ENCODE measurements at places on chromosomes 3 and 15.

DNA sequence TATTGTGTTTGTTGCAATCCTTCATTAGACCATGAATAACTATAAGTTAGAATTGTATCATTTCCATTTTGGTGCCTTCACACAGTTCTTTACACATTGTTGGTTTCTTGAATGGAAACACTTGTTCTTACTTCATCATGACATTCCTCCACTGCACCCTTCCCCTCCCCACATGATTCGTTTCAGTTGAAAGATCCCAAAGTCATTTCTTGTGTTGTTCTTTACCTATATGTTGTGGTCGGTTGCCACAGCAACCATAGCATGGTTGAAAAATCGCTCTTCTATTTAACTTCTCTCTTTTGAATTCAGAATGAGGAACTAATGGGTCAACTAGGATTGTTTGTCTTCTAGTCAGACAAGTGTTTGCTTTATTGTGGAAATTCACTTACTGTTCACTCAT lies 103.3 kb downstream of the IL1RAP start:
- peak; percentile 30 for DNase-seq

DNA sequence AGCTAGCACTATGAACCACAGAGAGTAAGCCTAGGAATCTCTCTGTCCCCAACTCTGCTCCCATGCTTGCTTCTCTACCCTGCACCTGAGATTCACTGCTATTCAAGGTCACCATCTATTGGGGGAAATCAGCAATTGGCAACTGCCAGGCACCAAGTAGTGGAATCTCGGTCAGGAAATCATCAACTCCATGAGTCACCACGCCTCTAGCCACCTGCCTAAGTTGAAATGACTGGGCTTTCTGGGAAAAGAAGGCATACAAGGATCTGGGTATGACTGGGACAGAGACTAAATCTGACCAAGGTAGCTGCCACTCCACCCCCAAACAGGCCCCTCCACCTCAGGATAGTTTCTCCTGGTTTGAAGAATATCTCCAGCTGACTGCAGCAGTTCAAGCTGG lies 464.1 kb upstream of the CBLB start:
- peak; percentile 65 for DNase-seq

DNA sequence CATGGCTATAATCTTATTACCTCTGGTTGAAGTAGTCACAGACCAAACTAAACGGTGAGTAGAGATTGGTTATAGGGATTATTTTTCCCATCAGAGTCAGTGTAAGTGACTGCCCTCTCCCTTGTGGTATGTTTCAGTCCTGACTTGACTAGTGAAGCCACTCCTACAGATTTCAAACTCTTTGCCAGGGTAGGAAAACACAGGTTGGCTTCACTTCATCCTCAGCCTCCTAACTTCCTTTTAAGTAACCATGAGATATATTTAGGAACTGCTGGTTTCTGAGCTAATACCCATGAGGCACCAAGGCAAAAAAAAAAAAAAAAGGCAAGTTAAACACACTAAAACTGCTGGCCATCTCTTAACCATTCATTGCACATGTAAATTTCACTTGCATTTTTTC lies 349.2 kb upstream of the MCTP2 start:
- DNase-seq = no peak

GRCh38 chr3:103218146-103218545 lies 783.3 kb downstream of the ZPLD1 start:
- no peak for DNase-seq
